ENCODE measurements at places on chromosomes 16 and 17.

DNA sequence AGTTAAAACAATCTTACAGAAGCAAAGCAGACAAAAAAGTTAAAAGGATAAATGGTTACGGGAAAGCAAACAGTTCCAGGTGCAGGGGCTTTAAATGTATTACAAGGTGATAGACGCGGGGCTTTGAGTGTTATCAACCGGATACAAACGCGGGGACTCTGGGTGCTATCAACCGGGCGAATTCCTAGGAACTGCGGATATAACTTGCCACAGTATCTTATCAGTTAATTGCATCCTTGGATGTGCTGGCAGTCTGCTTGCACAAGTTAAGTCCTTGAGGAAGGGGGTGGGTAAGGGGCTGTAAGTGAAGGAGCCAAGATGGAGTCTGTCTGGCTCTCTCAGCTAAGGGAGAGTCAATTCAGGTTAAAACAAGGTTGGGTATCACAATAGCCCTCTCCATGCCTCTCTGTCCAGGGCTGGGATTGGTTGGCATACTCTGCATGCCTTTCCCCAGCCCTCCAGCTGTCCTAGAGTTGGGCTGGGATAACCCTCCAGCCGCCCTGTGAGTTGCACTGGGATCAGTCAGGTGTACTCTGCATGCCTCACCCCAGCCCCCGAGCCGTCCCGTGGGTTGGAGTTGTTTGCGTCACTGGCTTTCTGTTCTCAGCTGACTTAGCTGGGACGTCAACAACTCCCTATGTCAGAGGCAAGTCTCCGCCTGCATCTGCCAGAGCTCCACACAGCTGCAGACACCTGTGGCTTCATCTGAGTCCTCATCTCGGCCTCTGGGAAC lies 40.9 kb downstream of the TMEM235 start:
- H3K27me3 ChIP-seq, result peaks cover 3% of the 10 kb centered on the region
- H3K27ac ChIP-seq, result no peak overlapping the region
- H3K36me3 ChIP-seq, result no peaks in the 10 kb centered on the region
- peaks cover 26% of the 10 kb centered on the region for H3K4me1 ChIP-seq

- no peaks in the 10 kb centered on the region for H3K36me3 ChIP-seq
- no peak overlapping the region for H3K4me3 ChIP-seq
- no peaks in the 10 kb centered on the region for H3K27me3 ChIP-seq
- H3K27ac ChIP-seq, result no peak overlapping the region
Measured at GRCh38 chr16:84360748-84361147, 7.6 kb upstream of the ATP2C2 start.

- no peaks in the 10 kb centered on the region for H3K27me3 ChIP-seq
- no peak overlapping the region for H3K27ac ChIP-seq
- no peak overlapping the region for H3K4me3 ChIP-seq
Measured at GRCh38 chr17:21388066-21388465, 11.9 kb downstream of the KCNJ12 start.

DNA sequence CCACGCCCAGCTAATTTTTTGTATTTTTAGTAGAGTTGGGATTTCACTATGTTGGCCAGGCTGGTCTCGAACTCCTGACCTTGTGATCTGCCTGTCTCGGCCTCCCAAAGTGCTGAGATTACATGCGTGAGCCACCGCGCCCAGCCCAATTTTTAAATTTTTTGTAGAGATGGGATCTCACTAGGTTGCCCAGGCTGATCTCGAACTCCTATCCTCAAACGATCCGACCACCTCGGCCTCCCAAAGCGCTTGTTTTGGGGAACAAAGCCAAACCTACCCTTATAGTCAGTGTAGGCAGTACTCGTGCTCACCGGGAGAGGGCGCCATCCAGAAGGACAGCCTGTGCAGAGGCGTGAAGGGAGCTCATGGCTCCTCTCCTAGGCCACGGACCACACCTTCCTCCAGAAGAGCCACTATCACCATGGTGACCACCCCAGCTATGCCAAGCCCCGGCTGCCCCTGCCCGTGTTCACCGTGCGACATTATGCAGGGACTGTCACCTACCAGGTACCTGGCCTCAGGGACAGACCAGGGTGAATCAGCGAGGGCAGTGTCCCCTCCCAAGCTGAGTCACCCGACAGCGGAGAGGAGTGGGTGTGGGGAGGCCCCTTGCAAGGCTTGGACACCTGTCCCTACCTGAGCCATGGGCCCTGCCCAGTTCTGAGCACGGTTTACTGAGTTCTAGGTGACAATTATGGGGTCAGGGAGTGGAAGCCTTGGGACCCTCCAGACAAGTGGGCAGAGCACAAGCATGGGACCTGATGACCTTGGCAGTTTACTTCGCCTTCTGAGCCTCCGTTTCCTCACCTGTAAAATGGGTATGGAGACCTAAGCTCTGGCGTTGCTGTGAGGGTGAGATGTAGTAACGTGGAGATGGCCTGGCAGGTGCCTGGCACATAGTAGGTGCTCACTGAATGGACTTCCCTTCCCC lies 13.7 kb downstream of the MYO15B start:
- H3K4me1 ChIP-seq, result no peaks in the 10 kb centered on the region
- H3K4me3 ChIP-seq, result no peak overlapping the region
- no peaks in the 10 kb centered on the region for H3K36me3 ChIP-seq
- H3K27me3 ChIP-seq, result no peaks in the 10 kb centered on the region
- DNase-seq, result no peak
- H3K27ac ChIP-seq, result no peak overlapping the region

- H3K27ac ChIP-seq, result no peak overlapping the region
- H3K36me3 ChIP-seq, result no peaks in the 10 kb centered on the region
- no peaks in the 10 kb centered on the region for H3K27me3 ChIP-seq
- H3K4me3 ChIP-seq, result 0 out of 2 replicates have a peak overlapping the region, but pooled peaks have one; percentile 67
- DNase-seq, result no peak
- H3K4me1 ChIP-seq, result peaks cover 19% of the 10 kb centered on the region
Measured at GRCh38 chr17:41919840-41920579, 1.3 kb upstream of the ACLY start.

DNA sequence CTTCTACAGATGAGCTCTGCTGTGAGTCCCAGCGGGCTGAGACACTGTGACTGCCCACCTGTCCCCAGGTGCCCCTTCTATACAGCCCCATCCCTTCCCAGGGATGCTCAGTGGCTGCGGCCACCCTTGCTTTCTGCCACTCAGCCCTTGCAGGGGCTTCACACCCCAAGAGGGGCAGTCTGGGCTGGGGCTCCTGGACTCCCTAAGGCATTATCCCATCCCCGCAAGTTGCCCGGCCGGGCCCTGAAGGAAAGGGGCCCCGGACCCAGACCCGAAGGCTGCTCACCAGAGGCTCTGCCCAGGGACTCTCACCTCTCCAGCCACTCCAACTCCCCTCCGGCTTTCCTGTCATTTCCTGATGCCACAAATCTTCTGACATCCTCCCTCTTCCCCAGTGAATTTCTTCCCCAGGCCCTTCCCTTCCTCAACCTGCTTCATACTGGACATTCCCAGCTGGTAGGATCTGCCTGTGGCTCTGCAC lies 88.5 kb upstream of the TOB1 start:
- peaks cover 20% of the 10 kb centered on the region for H3K4me1 ChIP-seq
- H3K36me3 ChIP-seq, result no peaks in the 10 kb centered on the region
- DNase-seq, result no peak
- no peak overlapping the region for H3K27ac ChIP-seq
- no peak overlapping the region for H3K4me3 ChIP-seq

- no peaks in the 10 kb centered on the region for H3K4me1 ChIP-seq
- no peak overlapping the region for H3K27ac ChIP-seq
- H3K4me3 ChIP-seq, result no peak overlapping the region
- DNase-seq, result no peak
- H3K36me3 ChIP-seq, result no peaks in the 10 kb centered on the region
Measured at GRCh38 chr17:20053361-20053964, 44.3 kb downstream of the SPECC1 start.

DNA sequence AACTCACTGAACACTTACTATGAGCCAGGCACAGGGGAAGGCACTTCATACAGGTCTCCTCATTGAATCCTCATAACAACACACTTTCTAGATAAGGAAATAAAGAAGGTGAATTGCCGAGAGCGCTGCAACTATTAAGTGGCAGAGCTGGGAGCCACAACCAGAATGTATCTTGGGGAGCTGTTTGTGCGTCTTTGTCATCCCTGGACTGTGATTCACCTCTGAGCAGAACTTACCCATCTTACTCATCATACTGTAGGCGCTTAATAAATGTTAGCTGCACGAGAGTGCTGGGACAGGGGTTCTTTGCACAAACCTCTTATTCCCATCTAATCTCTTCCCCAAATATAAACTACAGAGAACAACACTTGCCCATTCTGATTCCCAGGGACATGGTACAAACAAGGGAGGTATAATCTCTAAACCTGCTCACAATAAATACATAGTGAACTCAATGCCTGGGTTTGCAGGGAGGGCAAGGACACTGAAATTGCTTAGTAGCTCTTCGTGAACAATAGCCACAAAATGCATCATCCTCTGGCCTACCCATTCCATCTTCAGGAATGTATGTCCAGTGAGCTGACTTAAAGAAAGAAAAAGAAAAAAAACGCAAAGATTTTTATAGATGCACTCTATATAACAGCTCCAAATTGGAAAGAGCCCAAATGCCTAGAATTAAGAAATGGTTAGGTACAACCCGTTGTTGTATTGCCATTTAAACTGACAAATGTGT lies 43.0 kb downstream of the MYO18A start:
- DNase-seq, result no peak
- peaks cover 29% of the 10 kb centered on the region for H3K4me1 ChIP-seq
- H3K27me3 ChIP-seq, result no peaks in the 10 kb centered on the region
- H3K4me3 ChIP-seq, result peak overlapping the region; percentile 81
- no peaks in the 10 kb centered on the region for H3K36me3 ChIP-seq

DNA sequence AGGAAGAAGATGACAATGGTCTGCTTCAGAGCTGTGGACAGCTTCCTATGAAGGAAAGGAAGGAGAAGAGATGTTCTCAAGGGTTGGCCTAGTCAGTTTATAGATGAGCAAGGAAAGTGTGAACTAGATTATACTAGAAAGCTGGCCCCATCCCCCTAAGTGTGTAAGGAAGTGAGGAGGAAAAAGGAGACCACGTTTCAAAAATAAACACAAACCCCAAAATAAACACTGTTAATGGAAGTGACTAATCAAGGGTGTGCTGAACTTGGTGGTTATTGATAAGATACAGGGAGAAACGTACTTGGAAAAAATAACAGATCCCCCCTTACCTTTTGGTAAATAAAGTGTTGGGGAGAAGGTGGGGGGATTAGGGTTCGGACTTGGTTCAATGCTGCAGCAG lies 267.1 kb downstream of the SOX9 start:
- H3K27ac ChIP-seq, result no peak overlapping the region
- no peak for DNase-seq
- no peaks in the 10 kb centered on the region for H3K36me3 ChIP-seq

GRCh38 chr17:46167267-46167666 lies 26.0 kb downstream of the KANSL1 start:
- H3K36me3 ChIP-seq, result peaks cover 42% of the 10 kb centered on the region
- H3K4me3 ChIP-seq, result no peak overlapping the region

- H3K36me3 ChIP-seq, result no peaks in the 10 kb centered on the region
- no peak overlapping the region for H3K4me3 ChIP-seq
- H3K4me1 ChIP-seq, result no peaks in the 10 kb centered on the region
- H3K27ac ChIP-seq, result no peak overlapping the region
Measured at GRCh38 chr17:73658821-73659515, 14.7 kb upstream of the SDK2 start.

DNA sequence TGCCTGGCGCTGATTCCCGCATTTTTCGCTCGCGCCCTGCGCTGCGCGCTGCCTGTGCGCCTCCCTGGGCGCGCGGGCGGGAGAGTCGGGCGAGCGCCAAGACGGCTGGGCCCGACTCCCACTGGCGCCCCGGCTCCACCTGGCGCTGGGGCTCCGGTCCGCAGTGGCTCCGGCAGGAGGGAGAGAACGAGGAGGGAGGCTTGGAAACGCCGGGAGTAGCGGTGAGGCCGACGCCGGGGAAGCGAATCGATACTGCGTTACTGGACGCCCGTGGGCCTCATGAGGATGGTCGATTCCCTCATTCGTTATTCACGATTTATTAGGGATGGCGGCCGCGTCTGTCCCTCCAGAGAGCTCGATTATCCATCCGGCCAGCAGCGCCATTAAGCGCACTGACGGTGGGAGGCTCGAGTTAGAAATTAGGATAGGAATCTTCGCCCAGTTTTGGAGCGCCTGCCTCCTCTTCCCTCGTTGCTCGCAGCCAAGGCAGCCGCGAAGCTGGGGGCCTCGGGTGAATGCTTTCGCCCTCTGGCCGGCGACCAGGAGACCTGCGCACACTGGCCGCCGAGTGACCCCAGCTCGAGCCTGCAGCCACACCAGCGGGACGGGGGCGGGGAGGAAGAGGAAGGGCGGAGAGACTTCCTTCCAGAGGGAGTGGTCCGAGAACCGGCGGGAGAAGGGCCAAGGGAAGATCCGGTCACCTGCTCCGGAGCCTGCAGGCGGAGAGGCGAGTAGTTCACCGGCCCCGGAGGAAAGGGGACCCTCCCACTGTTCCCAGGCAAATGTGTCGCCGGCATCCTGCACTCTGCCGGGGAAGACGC lies 1.3 kb upstream of the PCGF2 start:
- H3K27me3 ChIP-seq, result no peaks in the 10 kb centered on the region
- peak overlapping the region; percentile 51 for H3K27ac ChIP-seq
- DNase-seq, result no peak
- peak overlapping the region; percentile 70 for H3K4me3 ChIP-seq
- peaks cover 30% of the 10 kb centered on the region for H3K4me1 ChIP-seq

GRCh38 chr17:4622375-4622774 lies 19.1 kb downstream of the ALOX15 start:
- no peak for DNase-seq
- H3K4me3 ChIP-seq, result no peak overlapping the region
- H3K27ac ChIP-seq, result no peak overlapping the region
- H3K4me1 ChIP-seq, result no peaks in the 10 kb centered on the region
- no peaks in the 10 kb centered on the region for H3K36me3 ChIP-seq
- no peaks in the 10 kb centered on the region for H3K27me3 ChIP-seq

DNA sequence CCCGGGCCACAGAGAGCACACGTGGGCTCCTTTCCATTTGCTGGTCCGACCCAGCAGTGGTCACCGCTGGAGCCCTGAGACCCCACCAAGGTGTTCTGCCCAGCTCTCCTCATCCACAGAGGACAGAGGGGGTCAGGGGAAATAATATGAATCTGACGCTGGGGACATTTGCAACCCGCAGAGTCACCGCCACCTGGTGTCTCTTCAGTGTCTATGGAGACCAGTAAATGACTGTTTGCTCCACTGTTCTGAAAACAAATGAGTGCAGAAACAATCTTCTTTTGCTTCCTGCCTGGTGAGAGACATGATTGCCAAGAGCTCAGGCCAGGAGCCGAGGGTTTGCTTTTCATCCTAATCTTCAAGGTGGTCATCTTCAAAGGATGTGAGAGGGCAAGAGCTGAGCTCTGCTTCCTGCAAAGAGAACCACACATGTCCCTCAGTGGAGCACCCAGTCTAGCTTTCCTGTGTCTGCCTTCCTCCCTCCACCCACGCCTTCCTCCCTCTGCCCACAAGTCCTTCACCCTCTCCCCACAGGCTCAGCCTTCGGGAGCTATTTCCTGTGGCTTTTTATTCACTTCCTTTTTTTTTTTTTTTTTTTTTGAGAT lies 14.7 kb upstream of the KLHDC4 start:
- no peaks in the 10 kb centered on the region for H3K36me3 ChIP-seq
- no peaks in the 10 kb centered on the region for H3K27me3 ChIP-seq
- peak overlapping the region; percentile 7 for H3K4me3 ChIP-seq
- peak; percentile 87 for DNase-seq
- H3K27ac ChIP-seq, result peak overlapping the region; percentile 72
